ENCODE measurements at places on chromosomes 11 and 22.

- DNase-seq: no peak
Measured at GRCh38 chr11:111231836-111232235, 13.7 kb upstream of the POU2AF2 start.

DNA sequence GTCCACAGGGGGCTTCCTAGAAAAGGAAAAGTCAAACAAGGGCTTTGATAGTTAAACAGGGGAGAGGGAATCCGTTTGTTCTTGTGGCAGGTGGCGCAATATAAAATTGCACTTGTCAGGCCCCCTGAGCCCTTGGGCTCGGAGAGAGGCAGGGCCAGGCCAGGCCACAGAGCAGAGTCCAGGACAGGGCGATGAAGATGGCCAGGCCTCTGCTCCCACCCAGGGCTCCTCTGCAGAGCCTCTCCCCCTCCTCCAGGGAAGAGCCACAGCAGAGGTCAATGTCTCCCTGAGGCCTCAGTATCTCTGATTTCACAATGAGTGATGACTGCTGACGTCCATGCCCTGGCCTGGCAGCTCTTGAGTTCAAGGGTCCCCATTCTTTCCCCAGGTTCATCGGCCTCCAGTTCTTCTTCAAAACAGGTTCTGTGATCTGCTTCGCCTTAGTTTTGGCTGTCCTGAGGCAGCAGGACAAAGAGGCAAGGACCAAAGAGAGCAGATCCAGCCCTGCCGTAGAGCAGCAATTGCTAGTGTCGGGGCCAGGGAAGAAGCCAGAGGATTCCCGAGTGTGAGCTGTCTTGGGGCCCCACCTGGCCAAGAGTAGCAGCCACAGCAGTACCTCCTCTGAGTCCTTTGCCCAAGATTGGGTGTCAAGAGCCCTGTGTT is 36.4 kb upstream of the TPBGL start:
- DNase-seq: no peak

GRCh38 chr11:57483562-57483918 is 23.2 kb downstream of the RTN4RL2 start:
- DNase-seq: no peak

- DNase-seq: no peak
Measured at GRCh38 chr22:18987765-18988164, 51.7 kb upstream of the PRODH start.

GRCh38 chr11:72430741-72431570 is 3.4 kb downstream of the CLPB start:
- no peak for DNase-seq

DNA sequence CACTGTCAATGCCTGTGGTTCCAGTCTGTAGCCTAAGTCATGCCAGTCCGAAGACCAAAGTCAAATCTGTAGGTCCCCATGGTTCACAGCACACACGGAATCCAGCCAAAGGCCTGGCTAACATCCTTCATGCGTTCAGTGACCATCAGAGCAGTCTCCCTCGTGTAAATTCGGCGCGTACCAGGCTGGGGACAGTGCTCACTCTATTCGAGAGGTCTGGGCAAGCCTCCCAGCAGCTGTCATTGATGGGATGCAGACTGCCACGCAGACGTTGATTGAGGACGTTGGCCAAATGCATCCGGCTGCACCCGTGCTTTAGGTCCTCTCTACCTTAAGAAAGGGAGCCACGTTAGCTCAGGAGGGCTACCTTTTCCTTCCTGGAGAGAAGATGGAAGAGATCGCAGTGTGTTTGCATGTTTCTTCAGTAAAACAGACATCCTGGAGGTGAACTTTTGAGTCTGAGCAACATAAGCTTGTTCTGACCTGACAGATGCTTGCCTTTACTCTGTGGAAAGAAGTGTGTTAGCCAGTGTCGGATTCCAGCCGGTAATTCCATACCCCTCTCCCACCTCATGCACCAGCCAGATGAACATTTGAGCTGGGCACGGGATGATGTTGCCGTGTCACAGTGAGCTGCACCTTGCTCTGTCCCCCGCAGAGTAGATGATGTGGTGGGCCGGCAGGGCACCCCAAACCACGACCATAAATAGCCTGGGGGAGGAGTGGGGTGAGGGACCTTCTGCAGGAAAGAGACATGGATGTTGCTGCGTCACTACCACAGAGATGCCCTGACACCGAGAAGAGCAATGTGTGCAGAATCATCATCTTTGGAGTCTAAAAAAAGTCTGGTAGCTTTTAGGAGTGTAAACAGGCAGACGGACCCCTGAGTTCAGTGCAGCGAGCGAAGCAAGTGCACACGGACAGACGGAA is 12.2 kb downstream of the CTTN start:
- DNase-seq: no peak

DNA sequence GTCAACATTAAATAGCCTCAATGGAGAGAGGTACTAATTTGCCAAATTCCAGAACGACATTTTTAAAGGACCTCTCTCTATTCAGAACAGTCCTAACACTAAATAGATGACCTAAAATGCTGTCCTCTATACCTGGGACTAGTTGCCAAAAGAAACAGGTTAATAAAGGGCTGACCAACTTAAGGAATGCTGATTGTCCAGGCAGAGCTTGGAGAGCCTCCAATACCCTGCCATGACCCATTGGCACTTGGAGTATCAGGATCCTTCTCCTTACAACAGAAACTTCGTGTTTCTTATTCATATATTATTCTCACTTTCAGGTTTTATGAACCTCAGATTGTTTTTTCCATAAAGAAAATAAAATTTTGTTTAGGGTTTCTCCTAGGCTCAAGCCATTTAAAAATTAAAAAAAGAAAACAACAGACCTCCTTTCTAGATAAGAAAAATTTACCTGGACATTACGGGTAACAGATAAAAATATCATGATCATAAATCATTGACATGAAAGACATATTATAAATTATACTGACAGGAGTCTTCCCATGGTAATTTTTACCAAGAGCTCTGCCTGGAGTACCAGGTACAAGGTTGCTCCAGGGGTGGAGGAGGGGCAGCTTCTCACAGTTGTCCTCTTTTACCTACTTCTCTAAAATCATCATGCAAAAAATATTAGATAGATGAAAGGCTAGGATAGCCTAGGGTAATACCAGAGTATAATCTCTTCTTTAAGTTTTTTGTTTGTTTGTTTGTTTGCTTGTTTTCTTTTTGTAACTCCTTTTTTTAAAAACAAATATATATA is 2.0 kb downstream of the LRRC4C start:
- DNase-seq: no peak

DNA sequence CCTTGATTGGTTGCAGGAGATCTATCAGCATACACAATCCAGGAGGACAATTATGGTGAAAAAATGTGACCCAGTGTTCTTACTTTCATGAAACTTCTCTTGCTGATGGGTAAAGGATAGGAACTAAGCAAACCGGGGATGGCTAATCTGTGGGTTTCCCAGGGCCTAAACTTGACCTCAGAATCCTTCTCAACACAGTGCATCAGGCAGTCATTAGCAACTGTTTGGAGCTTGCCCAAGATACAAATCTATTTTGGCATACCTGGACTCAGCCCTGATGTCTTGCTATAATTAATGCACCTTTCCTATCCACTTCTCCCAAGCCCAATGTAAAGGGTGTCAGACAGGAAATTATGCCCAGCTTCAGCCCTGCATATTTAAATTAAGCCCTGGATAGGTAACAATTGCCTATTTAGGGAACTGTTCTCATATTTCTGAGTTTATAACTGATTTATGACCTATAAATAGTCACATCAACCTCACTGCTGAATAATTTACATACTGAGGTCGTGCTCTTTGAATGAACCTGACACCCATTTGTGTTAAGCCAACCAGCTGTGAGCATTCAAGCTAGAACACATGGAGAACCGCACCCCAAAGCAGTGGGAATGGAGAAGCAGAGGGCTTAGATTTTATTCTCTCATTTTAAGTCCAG is 9.2 kb upstream of the PHF21A start:
- DNase-seq: no peak

DNA sequence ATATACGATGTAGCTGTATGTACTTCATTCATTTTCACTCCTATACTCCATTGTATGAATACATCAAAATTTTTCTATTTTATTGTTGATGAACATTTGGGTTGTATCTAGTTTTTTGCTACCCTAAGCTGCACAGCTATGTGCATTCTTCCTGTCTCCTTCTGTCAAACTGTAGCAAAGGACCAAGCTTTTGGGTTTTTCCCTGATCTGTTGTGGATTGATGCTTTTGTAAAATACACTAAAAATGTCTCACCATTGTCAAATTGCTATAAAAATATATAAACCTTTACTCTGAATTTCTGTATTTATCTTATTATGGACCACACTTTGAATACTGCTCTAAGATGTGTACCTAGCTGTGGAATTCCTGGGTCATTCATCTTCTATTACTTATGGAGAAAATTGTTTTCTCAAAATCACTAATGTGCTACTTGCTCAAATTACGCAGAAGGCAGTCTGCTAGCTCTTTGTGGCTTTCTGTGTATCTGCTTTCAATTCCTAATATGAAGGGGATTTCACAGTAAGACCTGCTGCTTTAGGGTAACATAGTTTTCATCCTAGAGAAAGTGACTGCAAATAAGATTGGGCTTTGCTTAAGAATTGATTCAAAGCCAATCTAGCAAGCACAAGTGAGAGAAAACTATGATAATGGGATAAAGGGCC is 123.4 kb downstream of the CYP2R1 start:
- DNase-seq: no peak

- DNase-seq: no peak
Measured at GRCh38 chr22:30809086-30809485, 114.4 kb downstream of the OSBP2 start.

DNA sequence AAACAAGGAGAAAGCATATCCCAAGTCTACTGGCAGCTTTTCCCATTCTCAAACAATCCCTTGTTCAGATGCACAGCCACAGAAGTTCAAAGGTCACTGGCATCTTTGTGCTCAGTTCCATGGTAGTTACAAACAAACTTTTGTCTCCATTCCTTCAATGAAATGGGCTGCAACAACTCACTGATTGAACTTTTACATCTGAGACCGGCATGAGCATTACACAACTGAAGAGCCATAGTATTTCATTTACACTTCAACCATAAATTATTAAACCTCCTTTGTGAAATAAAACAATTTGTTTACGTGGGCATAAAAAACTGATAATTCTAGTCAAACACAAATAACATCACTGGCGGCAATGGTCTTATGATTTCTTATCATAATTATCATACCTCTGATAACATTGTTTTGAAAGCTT is 67.8 kb upstream of the ARHGAP32 start:
- no peak for DNase-seq

DNA sequence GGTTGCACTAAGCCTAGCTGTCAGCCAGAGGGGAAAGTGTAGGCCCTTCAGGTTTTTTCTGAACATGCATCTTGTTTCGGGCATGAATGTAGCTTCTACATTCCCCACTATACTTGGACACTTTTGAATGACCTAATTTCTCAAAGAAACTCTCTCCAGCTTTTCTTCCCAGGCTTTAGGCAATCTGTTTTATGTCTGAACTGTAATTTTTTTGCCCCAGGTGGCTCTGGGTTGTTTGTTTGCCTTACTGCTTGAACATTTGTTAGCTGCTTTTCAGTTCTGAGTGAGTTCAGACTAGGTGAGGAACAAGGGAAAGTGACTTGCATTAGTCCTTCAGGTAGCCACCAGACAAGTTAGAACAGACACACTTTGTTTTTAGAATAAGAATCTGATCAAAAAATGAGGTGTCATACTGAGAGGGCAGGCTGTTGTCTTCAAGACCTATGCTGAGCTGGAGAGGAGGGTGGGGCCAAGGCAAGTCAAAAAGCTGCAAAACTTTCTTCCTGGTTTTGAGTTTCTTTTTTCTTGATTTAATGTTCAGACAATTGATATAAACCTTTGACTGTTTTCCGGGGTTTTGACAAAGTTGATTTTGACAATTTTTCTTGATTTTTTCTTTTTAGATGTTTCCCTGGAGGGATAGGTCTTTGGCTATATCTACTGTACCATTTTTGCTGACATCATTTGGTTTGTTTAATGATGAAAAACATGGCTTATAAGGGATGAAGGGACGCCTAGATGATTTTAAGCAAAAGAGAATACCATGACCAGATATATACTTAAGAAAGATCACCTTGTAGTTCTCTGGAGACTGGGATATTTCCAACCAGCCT is 182.8 kb downstream of the WNT11 start:
- DNase-seq: no peak

DNA sequence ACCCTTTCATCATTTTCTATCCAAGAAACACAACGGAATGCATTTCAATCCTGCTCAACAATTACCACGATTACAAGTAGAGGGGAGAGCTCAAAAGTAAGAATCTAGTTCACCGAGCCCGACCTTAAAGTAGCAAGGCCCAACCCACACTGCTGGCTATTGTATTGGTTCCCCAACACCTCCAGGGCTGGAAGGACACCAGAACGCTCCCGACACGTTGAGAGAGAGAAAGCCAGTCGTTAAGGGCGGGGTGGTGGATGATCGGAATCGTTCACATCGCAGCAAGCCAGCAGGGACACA is 690 bp downstream of the CKAP5 start:
- no peak for DNase-seq

GRCh38 chr22:44705022-44705297 is 3.0 kb downstream of the PRR5 start:
- no peak for DNase-seq

- DNase-seq: no peak
Measured at GRCh38 chr22:50045211-50046018, 12.7 kb downstream of the TTLL8 start.

DNA sequence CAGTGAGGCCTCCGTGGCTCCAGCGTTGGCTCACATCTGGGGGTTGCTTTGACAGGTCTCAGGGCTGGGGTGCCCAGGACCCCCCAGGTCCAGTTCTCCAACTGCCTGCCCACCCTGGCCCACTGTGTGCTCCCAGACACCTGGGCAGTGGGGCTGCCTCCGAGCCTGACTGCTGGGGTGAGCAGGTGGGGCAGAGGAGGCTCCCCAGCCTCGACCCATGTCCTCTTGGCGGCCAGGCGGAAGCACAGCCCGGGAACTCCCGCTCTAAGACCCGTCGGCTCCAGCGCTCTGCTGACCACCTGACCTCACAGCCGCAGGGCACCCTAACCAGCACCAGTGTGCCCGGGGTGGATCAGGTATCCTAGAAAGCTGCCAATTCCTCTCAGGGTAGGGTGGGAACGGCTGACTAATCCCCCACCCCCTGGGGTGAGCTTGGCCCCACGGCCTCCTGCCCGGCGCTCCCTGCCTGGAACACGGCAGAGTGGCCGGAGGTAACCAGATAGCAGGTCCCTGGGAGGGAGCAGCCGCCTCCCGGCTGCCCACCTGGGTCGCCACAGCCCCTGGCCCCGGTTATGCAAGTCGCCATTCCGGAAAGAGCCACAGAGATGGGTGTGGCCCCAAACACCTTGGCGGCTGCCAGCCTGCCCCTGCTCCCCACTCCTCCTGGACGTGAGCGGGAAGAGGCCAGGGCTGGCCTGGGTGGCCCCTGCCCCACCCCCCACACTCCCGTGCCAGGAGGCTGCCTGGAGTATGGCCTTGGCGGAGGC is 19.2 kb upstream of the MUC5B start:
- no peak for DNase-seq

GRCh38 chr11:59558270-59558643 is 46.9 kb downstream of the OR4D9 start:
- no peak for DNase-seq

- no peak for DNase-seq
Measured at GRCh38 chr11:10322401-10322800, 17.5 kb downstream of the ADM start.

GRCh38 chr11:45484326-45484883 is 181.0 kb downstream of the CHST1 start:
- no peak for DNase-seq

All from stimulated activated CD4-positive, alpha-beta T cell treated with anti-CD3 and anti-CD28 coated beads, Interleukin-1b, Interleukin-23, amount 100 ng/mL, for 1 hour (primary cell).